ENCODE measurements at places on chromosomes 4 and X.
A peak's percentile ranks its signal among the peaks of the same experiment; 100 is the strongest.

GRCh38 chrX:12411831-12412230 lies 273.6 kb downstream of the FRMPD4 start:
- DNase-seq = no peak

DNA sequence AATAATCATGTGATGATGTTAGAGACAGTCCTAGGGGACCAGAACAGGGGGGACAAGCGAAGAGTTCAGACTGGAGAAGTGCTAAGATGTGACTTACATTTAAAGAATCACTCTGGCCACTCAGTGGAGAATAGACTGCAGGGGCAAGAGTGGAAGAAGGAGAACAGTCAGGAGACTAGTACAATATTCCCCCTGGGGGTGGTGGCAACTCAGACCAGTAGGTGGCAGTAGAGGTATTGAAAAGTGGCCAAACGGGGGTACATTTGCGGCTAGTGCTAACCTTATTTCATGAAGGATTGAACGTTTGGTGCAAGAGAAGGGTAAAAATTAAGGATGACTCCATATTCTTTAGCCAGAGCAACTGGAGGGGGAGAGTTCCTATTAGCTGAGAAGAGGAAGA lies 2.7 kb upstream of the BMX start:
- peak; percentile 23 for DNase-seq

DNA sequence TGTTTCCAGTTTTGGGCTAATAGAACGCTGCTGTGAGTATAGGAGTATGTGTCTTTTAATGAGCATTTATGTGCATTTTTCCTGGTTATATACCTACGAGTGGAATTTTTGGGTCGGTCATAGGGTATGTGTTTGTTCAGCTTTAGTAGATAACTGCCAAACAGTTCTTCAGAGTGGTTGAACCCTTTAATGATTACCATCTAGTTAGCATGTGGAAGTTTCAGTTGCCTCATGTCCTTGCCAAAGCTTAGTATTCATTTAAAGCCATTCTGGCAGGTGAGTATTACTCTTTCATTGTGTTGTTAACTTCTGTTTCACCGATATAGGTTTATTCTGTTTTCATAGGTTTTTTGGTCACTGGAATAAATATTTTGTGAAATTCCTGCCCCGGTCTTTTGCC lies 229.1 kb downstream of the ARHGAP10 start:
- DNase-seq = no peak

DNA sequence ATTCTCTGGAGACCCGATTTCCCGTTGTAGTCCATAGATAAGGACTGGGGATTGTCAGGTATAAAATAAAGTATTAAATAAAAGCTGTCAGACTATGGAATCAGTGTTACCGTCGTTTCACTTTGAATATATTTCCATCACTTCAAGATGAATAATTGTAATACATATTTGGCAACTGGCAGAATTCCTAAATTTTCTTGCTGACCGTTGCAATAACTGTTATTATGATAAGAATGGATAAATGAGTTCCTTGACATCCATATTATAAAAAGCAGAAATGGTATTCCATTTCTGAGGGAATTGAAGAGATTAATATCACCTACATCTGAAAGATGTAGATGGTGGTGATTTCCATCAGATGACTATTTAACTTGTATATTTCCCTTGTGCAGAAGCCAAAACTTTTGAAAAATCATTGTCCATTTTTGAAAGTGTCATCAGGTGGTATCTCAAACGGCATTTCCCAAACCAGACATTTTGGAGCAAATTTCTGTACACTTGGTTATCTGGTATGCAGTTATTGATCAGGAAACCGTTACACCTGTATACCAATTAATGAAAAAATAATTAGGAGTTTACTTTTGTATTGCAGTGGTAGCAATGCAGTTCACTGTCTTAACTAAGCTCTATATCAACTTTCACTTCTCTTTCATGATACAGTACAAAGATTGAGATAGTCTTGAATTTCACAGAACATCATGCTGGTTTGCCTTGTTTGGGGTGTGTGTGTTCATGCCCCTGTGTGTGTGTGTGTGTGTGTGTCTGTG lies 878.5 kb downstream of the PCDH18 start:
- DNase-seq = no peak

DNA sequence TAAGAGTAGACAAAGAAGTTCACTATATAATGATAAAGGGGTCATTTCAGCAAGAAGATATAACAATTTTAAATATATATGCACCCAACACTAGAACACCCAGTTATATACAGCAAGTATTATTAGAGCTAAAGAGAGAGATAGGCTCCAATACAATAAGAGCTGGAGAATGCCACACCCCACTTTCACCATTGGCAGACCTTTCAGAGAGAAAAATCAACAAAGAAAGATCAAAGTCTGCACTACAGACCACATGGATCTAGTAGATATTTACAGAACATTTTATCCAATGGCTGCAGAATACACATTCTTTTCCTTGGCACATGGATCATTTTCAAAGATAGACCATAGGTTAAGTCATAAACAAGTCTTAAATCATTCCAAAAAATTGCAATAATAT lies 479.7 kb upstream of the DIAPH2 start:
- no peak for DNase-seq

All from activated gamma-delta T cell treated with anti-CD3 and anti-CD28 coated beads, Interleukin-2, amount 50 U/mL, for 16 hours (primary cell).